Stimulated activated CD8-positive, alpha-beta memory T cell treated with anti-CD3 and anti-CD28 coated beads, Interleukin-7, amount 100 ng/mL, for 1 hour (primary cell): ENCODE measurements at places on chromosomes 4 and X.

DNA sequence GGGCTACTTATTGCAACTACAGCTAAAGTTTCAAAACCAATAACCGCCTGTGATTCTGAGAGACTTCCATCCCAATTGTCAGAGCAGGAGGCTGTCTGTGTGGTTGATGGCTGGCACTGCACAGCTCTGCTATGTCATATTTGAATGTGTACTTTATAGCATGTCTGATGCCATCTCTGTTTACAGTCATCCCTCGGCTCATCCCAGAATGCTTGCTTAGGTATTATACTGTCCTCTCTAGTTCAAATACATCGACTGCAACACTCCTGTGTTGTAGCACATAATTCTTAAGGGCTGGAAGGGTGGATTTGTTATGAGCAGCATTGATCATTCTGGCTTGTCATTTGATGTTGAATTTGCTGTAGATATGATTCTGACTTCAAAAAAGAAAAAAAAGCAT lies 1617.5 kb upstream of the TENM3 start:
- no peak for DNase-seq

DNA sequence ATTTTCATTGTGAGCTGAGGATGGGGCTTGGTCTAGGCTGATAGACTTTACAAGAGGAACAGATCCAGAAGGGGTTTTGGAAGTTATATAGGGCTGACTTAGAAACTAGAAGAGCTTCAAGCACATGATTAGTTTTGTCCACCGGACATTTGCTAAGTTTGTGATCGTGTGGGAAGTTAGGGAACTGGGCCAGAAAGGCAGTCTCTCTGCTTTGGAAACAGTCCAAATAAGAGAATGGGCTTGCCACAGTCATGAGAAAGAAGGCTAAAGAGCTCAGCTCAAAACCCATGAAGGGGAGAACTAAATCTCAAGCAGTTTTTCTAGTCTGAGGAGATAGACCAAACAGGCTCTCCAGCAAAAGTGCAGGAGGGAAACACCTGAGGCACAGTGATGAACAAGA lies 67.8 kb downstream of the ZNF674 start:
- no peak for DNase-seq

GRCh38 chrX:57596516-57596915 lies 4.7 kb downstream of the ZXDB start:
- DNase-seq, result no peak

- no peak for DNase-seq
Measured at GRCh38 chr4:125833-126232, 1.5 kb downstream of the ZNF718 start.

- no peak for DNase-seq
Measured at GRCh38 chr4:15186149-15186548, 183.9 kb downstream of the CPEB2 start.

- no peak for DNase-seq
Measured at GRCh38 chr4:101693842-101694398, 96.6 kb upstream of the BANK1 start.

GRCh38 chrX:146854281-146854680 lies 39.7 kb upstream of the CXorf51A start:
- DNase-seq, result no peak
